ENCODE measurements at places on chromosomes 3 and 15.

DNA sequence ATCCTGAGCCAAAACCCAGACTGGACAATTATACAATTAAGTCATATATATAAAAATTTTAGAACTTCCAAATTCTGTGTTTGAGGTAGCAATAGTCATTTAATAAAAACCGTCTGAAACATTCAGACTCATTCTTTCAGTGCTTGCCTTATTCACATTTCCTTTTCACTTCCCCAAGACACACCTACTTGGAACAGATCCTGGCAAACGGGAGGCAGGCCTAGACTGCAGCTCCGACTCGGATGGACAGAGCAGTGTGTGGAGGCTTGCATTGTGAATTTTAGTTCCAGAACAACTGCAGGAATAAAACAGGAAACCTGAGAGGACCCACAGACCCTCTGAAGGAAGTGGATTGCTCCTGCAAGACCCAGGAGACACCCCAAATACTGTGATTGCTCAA is 341.4 kb downstream of the CNTN3 start:
- DNase-seq = peak; percentile 71

- DNase-seq = peak; percentile 52
Observed at GRCh38 chr3:141308588-141309218, 59.6 kb upstream of the ZBTB38 start.

GRCh38 chr15:89150762-89151664 is 62.8 kb downstream of the ABHD2 start:
- no peak for DNase-seq

- no peak for DNase-seq
Observed at GRCh38 chr15:89858661-89859458, 34.9 kb downstream of the AP3S2 start.

DNA sequence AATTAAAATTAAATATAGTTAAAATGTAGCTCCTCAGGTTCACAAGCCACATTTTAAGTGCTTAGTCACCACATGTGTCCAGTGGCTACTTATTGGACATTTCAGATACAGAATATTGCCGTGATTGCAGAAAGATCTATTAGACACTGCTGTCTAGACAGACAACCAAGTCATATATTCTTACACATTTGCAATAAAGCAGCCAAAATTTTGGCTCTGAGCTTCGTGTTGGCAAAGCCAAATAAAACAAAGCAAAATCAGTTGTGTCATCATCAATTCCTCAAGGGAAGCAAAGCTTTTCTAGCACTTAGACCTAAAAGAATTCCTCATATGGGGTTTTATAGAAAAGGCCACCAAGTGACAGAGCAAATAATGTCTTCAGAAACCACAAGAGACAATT is 193.1 kb upstream of the LPP start:
- peak; percentile 24 for DNase-seq

GRCh38 chr15:69731081-69731330 is 278.4 kb downstream of the RPLP1 start:
- no peak for DNase-seq

DNA sequence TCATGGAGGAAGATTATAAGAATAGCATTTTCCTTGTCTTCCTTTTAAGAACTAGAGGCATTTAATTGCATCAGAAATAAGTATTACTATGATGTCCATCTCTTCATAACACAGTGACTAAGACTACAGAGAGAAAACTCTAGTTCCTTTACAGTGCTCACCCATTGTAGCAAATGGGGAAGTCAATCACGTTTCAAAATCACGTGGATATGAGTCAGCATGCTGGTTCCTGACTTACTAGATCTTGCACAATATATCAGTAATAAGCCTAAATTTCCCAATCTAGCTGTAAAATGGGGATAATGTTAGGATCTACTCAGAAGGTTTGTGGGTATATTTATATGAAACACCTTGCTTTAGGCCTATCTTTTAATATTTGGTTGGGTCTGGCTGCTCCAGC is 254.8 kb upstream of the EOMES start:
- DNase-seq = peak; percentile 19

DNA sequence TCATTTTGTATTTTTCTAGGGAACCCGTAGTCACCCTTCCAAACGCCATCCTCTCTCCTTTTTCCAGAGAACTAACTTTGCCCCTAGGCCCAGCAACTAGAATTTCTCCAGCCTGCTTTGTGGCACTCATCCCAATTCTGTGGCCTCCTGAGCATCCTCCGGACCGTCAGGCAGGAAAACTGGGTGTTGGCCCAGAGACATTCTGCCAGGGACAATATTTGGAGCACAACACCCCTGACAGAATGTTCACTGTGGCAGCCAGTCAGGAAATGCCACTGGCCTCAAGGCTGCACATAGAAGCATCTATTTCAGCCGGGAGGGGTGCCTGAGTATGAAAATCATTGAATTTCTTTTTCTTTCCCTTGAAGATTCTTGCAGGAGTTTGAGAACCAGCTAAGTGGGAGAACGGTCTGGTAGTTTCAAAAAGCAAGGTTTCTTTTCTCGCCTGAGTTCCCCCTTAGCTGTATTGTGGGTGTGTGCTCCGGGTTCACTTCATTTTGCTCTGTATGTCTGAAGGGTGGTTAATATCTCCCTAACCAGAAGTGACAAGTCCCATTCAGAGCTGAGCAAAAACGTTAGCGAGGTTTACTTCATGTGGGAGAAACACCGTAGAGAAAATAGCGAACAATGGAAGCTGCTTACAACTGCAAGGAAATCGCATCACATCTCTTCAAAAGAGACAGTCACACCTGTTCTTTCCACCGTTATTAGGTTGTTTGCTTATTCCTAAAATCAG is 108.1 kb upstream of the TPM1 start:
- peak; percentile 25 for DNase-seq

DNA sequence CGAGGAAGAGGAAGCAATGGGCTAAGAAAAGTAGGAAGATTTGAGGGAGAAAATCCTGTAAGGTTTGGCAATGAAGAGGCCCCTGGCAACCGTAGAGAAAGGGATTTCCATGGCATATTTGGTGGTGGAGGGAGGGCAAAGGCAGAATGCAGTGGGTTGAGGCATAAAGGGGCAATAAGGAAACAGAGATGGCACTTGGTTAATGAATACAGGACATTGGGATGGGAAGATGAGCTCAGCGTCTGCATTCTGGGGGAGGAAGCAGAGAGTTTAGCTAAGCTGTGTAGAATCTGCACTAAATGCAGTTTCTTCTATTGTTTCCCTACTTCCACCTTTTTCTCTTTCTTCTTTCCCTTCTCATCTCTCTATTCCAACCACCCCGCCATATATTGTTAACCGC is 83.6 kb downstream of the LRTM1 start:
- DNase-seq = no peak

- no peak for DNase-seq
Observed at GRCh38 chr3:55330756-55331155, 156.3 kb downstream of the WNT5A start.

GRCh38 chr3:12338595-12339546 is 50.0 kb downstream of the PPARG start:
- no peak for DNase-seq

DNA sequence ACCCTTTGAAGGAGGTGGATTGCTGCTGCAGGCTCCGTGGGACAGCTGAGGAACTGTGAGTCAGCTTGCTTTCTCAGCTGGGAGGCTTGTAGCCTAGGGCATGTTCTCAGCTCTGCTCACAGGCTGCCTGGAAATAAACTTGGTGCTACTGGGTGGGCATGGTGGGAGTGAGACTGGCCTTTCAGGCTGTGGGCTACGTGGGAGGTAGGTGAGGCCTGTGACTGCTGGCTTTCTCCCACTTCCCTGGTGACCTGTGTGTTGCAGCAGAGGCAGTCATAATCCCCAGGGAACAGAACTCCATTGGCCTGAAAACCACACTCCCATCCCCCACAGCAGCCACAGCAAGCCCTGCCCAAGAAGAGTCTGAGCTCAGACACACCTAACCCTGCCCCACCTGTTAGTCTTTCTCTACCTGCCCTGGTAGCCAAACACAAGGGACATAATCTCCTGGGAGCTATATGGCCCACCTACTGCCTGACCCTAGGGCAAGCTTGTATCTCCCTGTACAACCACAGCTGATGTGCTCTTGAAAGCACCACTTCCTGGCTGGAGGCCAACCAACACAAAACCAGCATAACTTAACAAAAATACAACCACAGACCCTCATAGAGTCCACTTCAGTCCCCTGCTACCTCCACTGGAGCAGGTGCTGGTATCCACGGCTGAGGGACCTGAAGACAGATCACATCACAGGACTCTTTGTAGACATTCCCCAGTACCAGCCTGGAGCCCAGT is 236.5 kb downstream of the SQOR start:
- DNase-seq = no peak

DNA sequence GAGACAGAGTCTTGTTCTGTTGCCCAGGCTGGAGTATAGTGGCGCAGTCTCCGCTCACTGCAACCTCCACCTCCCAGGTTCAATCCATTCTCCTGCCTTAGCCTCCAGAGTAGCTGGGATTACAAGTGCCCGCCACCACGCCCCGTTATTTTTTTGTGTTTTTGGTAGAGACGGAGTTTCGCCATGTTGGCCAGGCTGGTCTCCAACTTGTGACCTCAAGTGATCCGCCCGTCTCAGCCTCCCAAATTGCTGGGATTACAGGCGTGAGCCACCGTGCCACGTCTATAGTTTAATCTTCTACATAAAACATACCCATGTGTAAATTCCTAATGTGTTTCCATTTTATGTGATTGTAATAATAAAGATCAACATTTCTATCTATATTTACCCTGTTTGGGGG is 1.7 kb downstream of the GALK2 start:
- DNase-seq = no peak

DNA sequence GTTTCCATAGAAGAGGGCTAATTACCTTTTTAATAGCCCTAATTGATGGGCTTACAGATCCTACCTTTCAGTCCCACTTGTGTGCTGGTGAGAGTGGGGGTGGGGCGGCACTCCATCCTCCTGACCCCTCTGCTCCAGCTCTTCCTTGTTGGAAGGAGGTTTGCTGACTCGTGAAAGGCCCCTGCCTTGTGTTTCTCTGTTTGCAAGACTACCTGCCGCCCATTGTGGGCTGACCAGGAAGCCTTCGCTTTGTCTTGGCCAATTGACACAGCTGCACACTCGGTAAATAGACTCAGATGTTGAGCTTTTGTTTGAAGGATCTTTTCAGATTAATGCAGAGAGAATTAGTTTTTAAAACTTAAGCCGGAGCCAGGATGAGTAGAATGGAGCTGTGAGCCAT is 197.3 kb upstream of the HES1 start:
- no peak for DNase-seq

GRCh38 chr3:122183521-122183892 is at the start of gene CASR:
TSS of gene CASR (plus strand) at chr3:122183668. CDS start at chr3:122254190, 70,522 bp downstream.
- peak; percentile 20 for DNase-seq

GRCh38 chr3:176964661-176965060 is 232.6 kb downstream of the TBL1XR1 start:
- DNase-seq = no peak

GRCh38 chr3:150106740-150107428 is 136.2 kb upstream of the PFN2 start:
- peak; percentile 86 for DNase-seq

DNA sequence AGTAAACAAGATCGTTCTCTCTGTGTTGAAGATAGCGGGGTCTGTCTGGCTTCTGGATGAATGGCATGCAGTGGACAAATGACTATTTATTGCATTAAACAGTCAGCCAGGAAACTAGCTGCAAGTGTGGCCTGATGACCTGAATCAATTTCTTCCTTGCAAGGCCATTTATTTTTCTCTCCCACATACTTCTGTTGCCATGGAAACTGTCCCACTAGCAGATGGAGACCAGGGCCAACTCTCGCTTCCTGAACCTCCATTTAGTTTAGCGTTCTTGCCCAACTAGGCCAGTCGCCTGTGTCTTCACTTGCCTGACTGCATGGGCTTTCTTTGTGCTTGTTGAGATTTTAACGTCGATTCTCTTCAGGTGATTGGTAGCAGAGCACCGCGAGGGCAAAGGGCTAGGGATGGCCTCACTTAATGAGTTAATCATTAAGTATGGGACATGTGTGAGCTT is 27.6 kb downstream of the LMCD1 start:
- no peak for DNase-seq

GRCh38 chr3:64345371-64345770 is 120.1 kb upstream of the PRICKLE2 start:
- peak; percentile 72 for DNase-seq

GRCh38 chr3:24067483-24067882 is 122.4 kb downstream of the NR1D2 start:
- DNase-seq = peak; percentile 40

Data from AG20443 (cell line).